Activated naive CD4-positive, alpha-beta T cell treated with anti-CD3 and anti-CD28 coated beads for 36 hours (primary cell): ENCODE measurements at places on chromosomes 2 and 18. TPM values are rescaled to one million over a fixed set of nuclear protein-coding genes. Genes with fewer than 3 reads are reported as not detected.

The PTPN18 gene
- total RNA-seq: 25.3 TPM

The EVX2 gene
- not detected for total RNA-seq

The MAPK4 gene
- total RNA-seq: not detected

The CPLX4 gene
- not detected for total RNA-seq

The FOXI3 gene
- not detected for total RNA-seq

The CYTIP gene
- 610 TPM for total RNA-seq

The TSPYL6 gene
- not detected for total RNA-seq

The MERTK gene
- 0.57 TPM for total RNA-seq

The UGT1A3 gene
- total RNA-seq: not detected

The UGT1A5 gene
- not detected for total RNA-seq

The ODC1 gene
- 177 TPM for total RNA-seq
